Activated T-cell treated with anti-CD3 and anti-CD28 coated beads for 1 hour (primary cell): ENCODE measurements at places on chromosomes 1 and 21.

DNA sequence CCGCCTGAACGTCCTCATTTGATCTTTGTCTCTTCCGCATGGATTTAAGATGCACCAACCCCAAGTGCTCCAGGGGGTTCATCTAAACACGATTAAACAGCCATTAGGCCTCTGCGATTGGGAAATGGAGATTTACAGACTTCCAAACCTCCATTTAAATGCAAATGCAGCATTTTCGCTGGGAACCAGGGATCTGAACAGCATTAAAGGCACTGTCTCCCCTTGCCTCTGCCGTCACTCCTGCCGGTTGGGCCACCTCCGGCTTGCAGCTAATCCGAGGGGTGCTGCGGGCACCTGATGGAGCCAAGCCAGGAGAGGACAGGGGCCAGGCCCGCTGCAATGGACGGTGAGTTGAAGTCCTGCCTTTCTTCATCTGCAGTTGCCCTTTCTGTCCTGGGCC is 70.3 kb upstream of the KLHDC7A start:
- DNase-seq, result no peak

DNA sequence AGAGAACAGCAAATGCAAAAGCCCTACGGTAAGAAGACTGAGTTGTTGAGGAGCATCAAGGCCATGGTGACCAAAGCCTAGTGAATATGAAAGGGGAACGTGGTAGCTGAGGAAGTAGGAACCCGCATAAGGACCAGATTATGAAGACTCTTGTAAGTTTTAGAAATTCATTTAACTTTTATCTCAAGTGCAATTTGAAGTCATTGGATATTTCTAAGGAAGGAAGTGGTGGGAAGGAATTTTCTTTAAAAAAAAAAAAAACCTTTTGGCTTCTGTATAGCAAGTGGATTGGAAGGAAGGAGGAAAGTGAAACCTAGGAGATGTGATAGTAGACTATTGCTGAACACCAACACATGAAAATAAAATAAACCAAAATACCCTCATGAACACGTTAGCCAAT is 119.0 kb downstream of the TNFSF18 start:
- DNase-seq, result no peak

- no peak for DNase-seq
These were observed 95.2 kb downstream of the KCNJ6 start for GRCh38 chr21:37821092-37821491.

DNA sequence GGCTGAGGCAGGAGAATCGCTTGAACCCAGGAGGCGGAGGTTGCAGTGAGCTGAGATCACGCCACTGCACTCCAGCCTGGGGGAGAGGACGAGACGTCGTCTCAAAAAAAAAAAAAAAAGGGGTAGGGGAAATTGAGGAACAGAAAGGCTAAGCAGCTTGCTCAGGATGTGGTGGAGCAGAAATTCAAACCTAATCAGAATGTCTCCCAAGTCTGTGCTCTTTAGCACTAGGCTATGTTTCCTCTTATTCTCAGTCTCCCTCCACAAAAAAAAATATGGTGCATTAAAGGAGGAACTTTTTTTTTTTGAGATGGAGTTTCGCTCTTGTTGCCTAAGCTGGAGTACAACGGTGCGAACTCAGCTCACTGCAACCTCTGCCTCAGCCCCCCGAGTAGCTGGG is 114.2 kb downstream of the SLC16A1 start:
- no peak for DNase-seq

DNA sequence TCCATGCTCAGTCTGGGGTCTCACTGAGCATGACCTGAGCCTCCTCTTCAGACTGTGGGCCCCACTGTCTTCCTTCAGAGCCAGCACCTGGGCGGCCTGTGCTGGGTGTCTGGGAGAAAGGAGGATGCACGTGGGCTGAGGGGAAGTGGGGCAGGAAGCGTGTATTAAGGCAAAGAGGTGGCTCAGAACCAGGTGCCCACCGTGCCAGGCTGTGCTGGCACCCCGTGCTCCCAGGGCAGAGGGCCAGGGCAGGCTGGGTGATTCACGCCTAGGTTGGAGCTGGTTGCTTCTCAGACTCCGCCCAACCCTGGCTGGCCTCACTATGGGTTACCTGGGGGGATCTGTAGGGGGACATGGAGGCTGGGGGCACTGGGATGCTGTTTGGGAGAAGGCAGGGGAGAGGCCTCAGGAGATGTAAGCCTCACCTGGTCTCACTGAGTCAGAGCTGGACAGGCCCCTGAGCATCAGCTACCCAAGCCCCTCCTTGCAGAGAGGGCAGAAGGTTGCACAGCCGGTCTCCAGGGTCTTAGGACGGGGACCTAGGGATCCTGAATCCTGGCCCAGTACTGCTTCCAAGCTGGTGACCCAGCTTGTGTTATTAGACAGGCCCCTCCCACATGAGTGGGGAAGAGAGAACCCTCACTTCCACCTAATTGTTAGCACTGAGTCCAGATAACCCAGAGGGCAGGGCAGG is 18.6 kb upstream of the PADI1 start:
- no peak for DNase-seq

DNA sequence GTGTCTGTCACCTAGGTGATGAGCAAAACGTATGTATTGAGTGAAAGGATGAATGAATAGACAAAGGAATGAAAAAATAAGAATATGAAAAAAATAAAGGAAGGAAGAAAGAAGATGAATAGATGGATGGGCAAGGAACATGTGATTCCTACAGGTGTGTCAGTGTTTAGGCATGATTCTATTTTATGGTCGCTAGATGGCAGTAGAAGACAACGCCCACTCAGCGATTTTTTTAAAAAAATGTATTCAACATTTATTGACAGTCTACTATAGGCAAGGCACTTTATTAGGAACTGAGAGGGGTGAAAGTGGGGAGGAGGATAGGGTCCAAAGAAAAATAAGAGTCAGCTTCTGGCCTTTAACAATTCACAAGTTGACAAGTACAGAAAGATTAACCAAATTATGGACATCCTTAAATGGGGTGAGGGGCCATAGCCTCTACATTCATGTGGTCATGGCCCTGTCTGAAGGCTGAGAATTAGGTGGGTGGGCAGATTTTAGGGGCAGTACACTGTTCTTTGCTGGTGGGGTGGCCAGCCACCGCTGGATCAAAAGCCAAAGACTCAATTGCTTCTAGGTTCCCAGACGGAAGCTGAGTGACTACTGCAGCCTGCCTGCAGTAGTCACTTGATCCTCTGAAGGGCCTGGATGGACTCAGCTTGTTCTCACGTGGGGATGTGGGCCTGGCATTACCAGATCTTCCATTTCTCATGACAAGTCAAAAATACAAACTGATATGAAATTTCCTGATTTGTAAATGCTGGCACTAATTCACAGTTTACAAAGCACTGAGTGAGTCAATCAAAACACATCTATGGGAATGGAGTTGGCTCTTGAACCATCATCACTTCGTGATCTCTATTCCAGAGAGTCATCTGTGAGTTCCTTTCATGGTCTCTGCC is 83.9 kb downstream of the FASLG start:
- no peak for DNase-seq

DNA sequence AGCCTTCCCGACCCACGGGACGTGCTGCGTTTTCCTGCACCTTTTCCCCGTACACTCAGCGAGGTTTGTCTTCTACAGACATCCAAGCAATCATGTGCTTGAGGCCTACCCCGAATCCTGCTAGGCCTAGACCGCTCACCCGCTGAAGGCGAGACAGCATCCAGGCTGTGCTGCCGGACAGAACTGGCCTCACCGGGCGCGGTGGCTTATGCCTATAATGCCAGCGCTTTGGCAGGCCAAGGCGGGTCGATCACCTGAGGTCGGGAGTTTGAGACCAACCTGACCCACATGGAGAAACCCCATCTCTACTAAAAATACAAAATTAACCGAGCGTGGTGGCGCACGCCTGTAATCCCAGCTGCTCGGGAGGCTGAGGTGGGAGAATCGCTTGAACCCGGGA is 54.1 kb downstream of the ECE1 start:
- DNase-seq, result no peak

DNA sequence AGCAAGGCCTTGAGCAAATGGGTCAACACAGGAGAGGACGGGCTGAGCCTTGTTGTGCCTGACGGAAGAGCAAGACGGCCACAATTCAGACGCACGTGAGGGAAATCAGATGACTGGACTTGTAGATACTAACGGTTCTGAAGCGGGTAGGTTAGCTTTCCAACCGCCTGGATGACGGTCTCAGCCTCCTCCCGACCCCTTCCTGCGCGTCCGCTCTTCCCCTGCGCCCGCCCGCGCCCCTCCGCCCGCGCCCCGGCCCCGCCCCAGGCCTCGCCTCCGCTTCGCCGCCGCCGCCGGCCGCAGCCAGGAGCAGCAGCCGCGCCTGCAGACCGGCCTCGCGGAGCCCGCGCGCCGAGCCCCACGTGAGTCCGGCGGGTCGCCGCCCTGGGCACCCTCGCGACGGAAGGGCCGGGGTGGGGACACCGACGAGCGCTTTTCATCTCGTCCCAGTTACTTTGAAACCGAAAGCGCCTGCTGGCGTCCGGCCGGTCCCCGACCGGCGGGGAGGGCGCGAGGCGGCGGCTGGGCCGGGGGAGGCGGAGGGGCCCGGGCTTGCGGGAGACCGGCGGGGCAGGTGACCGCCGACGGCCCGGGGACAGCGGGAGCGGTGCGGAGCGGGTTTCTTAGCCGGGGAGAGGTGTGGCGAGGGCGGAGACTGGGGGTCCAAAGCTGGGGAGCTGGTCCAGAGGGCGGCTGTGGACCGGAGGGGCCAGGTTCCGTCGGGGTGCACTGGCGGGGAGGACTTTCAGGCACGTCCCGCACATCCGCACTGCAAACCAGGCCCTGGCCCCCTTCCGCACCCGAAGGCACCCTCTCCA is at the start of gene TRAF5:
TSS of gene TRAF5 (plus strand) at position 306 of the 818 bp plus-strand sequence. CDS start 26,407 bp downstream, outside the sequence.
- DNase-seq, result no peak

- DNase-seq, result no peak
These were observed 66.1 kb downstream of the FASLG start for GRCh38 chr1:172724765-172725613.

GRCh38 chr1:23403038-23403336 is 21.6 kb downstream of the TCEA3 start:
- DNase-seq, result no peak

DNA sequence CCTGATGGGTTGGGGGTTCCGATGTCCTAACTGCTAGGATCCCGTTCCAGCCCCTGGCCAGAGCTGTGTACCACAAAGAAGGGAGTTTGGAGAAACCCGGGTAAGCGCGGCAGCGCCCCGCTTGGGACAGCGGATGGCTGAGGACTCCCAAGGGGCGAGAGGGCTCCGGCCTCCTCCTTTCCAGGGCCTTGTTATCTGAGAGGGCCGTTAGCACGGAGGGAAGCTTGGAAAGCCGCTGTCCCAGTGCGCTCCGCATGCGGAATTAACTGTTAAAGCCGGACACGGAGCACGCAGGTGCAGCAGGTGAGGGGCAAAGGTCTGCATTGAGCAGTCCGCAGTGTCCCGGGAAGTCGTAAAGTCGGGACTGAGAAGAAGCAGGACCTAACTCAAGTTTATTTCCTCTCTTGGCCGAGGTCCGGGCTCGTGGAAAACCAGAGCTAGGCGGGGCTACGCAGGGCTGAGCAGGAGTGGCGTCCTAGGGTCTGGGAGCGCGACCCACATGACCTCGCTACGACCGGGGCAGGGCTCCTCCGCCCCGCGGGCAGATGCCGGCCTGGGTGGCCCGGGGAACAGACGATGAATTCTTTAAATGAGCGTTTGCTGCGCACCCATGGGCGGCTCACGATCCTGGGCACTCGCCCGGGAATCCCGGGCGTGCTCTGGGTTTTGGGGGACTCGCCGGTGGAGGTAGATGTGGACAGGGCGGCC is 4.5 kb downstream of the LHX4 start:
- no peak for DNase-seq

DNA sequence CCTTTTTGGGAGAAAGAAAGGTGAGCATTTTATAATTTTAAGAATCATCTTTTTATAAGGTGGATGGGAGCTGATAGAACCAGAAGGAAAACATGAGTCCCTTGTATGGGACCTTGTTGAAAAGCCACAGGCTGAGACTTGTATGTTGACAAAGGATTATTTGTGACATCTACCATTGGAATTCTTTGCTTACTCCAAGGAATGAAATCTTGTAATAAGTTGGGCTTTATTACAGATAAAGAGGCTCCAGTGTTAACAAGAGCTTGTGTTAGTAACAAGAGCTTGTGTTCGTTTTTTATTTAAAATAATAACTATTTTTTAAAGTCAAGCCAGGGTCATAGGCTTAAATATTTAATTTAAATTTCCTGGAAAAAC is 201.1 kb upstream of the CHRM3 start:
- no peak for DNase-seq

GRCh38 chr1:110087812-110088738 is 17.6 kb upstream of the ALX3 start:
- no peak for DNase-seq

DNA sequence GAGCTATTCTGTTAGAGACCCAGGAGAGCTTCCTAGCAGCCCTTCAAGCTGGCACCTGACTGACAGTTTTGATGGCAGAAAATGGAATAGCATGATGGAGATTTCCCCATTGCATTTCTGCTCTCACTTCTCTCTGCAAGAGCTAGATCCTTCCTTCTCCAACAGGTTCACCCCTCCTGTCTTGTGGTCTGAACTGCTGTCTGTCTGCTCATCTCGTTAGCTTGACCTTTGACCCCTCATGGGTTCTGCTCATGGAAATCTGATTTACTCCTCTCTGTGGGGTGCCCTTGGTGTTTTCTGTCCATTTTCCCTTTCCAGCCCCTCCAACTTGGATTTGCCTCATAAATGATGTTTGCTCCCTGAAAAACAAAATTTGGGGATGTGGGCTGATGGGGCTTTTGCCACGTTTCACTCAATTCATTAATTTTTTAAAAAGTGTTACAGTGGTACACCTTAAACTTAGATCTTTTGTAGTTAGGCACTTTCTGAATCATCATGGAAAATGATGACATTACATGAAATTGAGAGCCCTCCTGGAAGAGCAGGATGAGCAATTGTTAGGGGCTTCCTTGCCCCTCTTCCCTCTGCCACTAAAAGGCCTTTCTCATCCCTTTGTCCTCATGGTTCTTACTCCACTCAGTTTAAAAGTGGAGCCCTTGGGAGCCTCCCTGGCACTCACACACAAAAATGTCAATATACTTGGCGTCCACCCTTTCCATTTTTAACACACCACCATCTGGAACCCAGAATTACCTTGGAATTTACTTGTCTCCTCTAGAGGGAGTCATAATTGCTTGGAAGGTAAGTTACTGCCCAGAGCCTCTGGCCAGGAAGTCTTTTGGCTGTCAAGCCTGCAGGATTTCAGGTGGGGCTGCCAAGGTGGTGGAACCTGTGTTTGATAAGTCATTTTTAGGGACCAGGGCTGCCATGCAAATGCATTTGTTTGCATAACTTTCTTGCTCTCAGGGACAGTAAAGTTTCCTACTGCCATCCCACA is 31.9 kb upstream of the IL19 start:
- no peak for DNase-seq

DNA sequence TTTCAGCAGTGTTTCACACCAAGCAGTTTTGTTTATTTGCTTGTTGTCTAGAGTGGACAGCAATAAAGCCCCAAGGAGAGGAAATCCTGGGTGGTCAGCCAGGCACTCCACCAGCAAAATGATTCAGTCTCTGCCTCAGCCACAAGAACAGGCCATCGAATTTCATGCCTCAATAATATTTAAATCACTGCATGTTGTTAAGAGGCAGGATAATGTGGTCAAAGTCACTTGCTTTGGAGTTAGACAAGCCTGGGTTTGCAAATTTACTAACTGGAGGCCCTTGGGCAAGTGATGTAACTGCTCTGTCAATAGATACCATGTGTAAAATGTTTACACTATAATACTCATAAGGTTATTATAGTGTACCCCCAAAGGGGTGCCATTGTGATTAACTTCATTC is 349.6 kb downstream of the LMO4 start:
- DNase-seq, result no peak
